ENCODE measurements at places on chromosomes 1 and 21.

DNA sequence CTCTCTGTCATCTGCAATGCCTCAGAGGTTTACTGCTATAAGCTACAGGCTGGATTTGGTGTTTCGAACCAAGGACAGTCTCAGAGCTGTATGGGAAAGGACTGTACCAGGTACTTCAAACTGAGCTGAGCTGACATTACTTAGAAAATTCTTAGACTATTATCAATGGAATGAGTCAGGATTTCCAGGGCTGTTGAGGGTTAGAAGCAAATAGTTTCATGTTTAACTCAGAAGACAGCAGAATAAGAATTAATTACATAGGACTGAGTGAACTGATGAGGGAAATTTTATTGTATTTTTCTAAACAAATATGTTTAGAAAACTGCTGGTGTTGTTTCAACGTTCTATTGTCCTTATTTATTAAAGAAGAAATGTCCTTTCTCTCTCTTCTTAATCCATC lies 74.3 kb upstream of the CAPZB start:
- DNase-seq: no peak

- DNase-seq: no peak
These were observed 3.2 kb upstream of the KIAA1614 start for GRCh38 chr1:180909462-180909976.

DNA sequence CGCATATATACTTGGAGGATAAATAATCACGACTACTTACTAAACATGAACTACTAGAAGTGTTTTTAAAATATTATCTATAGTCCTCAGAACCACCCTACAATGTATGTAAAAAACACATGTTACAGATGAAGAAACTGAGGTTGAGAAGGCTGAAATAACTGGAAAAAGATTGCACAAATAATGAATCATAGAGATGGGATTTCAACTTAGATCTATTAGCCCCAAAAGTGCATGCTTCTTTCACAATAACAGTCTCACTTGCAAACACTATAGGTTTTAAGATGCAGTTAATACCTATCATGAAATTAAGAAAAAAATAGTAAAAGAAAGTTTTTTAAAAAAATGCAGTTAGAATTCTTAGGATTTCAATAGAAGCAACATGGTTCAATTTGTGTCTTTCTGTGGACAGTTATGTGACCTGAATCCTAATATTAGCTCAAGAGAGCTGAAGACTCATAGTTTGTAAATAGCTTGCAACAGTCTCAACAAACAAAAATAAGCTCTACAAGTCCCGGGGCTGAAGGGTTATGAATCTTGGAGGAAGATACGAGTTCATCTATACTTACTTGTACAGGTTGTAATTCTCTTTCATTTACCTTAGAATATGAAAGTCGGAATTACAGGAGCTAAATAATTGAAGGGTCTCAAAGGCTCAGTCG lies 58.6 kb upstream of the NTPCR start:
- no peak for DNase-seq

GRCh38 chr1:99727575-99728185 lies 38.8 kb downstream of the FRRS1 start:
- no peak for DNase-seq

- DNase-seq: no peak
These were observed 2.6 kb downstream of the IVNS1ABP start for GRCh38 chr1:185314411-185314810.

DNA sequence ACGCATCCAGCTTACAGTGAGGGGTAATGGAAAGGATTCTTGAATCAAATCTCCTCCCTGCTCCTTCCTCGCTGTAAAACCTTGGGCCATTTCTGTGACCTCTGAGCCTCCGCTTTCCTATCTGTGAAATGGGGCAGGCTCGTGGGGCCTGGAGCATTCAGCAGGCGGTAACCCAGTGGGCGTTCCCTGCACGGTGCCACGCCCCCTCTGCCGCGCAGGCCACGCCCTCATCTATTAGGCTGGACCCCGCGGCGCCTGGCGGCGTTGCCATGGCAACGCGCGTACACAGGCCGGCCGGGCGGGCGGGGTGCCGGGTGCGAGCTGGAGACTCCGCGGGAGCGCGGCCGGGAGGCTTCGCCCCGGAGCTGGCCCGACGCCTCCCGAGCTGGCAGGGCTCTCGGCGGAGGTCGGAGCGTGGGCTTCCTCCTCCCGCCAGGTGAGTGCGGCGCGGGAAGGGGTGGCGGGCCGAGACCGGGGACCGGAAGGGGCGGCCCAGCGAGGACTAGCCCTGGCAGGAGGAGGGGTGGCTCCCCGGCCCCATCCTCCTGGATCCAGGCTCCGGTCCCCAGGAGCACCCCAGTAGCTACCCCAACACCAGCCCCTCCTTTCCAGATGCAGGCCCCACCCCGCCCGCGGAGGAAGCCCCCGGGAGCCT lies at the start of gene FHAD1:
FHAD1 (plus strand) TSS at position 264 of the 655 bp plus-strand sequence. CDS start 4,562 bp downstream, outside the sequence.
- DNase-seq: peak; percentile 41

DNA sequence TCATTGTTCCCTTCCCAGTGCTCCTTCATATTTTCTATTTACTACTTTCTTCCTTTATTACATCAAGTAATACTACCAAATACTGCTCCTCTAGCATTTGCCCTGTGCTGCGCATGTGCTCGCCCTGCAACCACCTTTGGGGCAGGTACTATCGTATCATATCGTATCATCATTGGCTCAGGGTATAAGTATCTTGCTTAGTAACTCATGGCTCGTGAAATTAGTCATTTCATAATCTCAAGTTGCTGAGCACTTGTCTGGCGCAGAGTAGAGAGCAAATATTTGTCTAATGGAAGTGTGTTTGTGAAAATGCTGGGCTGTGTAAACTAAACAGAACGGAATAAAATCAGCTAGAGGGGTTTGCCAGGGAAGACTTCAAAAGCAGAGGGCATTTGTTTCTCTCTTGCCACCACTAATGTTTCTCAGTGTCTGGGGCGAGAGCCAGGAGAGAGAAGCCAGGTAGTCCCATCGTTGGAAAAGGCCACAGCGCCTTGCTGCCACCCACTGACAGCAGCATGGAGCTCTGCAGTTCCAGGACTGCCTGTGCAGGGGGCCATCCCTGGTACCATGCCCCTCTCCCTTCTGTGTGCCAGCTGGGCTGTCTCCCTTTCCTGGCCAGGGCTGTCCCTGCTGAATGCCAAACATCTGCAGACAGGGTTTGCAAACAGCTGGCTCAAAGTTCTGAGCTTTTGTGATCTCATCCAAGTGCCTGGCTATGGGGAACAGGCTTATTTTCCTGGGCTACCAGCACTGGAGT lies 20.0 kb upstream of the CPT2 start:
- DNase-seq: no peak

DNA sequence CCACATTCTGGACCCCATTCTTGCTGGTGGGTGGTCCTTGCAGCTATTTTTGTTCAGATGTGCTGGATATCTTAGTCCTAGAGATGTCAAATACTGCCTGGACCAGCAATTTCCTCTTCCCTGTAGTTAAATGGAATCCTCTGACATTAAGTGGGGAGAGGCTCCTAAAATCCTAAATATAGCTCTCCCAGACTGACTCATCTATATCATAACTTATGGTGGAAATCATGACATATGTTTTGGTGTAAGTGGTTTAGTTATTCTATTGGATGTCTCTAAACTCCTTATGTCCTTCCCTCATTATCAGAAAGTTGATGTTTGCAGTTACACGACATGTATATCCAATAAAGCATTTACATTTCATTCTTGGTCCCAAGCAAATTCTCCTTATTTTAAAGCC lies 73.1 kb downstream of the KCNJ6 start:
- DNase-seq: no peak

DNA sequence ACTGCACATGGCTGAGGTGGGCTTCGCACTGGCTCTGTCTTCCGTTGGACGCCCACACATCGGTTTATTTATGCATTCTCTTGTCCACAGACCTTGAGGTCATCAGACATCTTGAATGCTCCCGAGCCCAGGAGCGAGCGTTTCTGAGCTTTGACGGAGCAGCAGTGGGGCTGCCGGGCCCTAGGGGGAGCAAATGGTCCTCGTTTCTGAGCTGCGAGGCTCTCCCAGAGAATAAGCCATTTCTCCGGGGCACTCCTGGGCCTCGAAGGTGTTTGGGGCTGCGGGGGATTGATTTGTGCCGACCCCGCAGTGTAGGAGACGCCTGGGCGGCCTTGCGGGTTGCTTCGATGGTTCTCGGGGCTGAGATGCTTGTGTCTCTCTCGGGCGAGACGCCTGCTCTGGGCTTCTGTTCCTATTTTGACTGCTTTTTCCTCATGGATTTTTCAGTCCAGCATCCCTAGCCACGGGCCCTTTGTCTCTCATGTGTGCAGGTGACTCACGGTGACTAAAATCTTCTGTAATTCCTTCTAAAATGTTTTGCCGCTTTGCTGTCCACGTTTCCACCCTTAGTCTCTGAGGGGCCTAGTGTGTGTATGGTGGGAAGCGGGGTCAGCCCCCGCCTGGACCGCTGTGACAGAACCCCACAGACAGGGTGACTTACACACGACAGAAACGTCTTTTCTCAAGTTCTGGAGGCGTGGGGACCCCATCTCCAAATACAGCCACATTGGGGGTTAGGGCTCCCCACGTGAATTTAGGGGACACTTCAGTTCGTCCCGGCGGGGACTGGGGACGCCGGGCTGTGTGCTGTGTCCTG lies 62.1 kb downstream of the FAAP20 start:
- no peak for DNase-seq

- no peak for DNase-seq
These were observed 62.3 kb downstream of the MRPL37 start for GRCh38 chr1:54262244-54262643.

GRCh38 chr1:182203191-182203875 lies 141.8 kb upstream of the ZNF648 start:
- no peak for DNase-seq

DNA sequence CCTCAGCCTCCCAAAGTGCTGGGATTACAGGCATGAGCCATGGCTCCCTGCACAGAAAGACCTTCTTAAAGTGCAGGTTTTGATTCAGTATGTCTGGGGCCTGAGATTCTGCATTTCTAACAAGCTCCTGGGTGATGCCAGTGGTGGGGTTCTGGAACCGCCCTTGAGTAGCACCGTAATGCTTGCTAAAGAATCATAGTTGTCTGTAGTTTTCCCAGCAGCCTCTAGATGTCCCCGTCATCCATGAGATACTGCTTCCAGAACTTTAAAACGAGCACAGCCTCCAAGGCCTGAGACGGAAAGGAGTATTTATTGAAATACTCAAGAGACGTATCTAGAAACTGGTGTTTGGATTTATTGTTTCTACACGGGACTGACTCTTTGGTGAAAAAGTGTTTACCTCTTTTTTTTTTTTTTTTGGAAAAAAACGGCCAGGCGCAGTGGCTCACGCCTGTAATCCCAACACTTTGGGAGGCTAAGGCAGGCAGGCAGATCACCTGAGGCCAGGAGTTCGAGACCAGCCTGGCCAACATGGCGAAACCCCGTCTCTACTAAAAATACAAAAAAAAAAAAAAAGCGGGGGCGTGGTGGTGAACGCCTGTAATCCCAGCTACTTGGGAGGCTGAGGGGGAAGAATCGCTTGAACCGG lies 2.6 kb upstream of the TOR3A start:
- DNase-seq: no peak

- DNase-seq: no peak
These were observed 28.7 kb downstream of the KCNA3 start for GRCh38 chr1:110645821-110646735.

- DNase-seq: no peak
These were observed 122.3 kb upstream of the BACE2 start for GRCh38 chr21:41045534-41046268.
